Umbilical cord (tissue), 2 donors: ENCODE measurements at places on chromosomes 1 and 21. TPM values are rescaled to one million over a fixed set of nuclear protein-coding genes. Genes with fewer than 3 reads are reported as not detected.

Gene OR2T33
- total RNA-seq = 2.6 TPM

DNA sequence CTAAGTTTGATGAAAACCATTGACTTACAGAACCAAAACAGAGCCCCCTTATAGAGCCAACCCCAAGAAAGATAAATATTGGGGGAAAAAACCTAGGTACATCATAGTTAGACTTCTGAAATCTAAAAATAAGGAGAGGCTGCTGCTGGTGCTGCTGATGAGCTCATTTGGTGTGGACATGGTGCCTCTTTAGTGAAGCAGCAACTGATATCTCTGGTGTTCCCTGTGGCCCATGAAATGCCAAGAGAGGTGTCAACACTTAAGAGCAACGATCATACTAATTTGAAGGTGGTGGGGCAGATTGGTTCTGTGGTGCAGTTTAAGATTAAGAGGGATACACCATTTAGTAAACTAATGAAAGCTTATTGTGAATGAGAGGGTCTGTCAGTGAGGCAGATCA lies 35.9 kb downstream of the ST3GAL3 start:
- DNase-seq = no peak

- peak; percentile 84 for DNase-seq
Measured at GRCh38 chr1:59290193-59290949, 6.5 kb upstream of the FGGY start.

- DNase-seq = no peak
Measured at GRCh38 chr1:180262628-180263488, 32.8 kb downstream of the LHX4 start.

GRCh38 chr21:39083377-39084008 lies 99.8 kb downstream of the PSMG1 start:
- peak; percentile 57 for DNase-seq

Gene MTFR1L
- total RNA-seq = 41.4 TPM
